ENCODE measurements at places on chromosomes 6 and 20. TPM values are rescaled to one million over a fixed set of nuclear protein-coding genes. Genes with fewer than 3 reads are reported as not detected.

The MOG gene
- not detected for total RNA-seq

The CNR1 gene
- total RNA-seq: 9.3 TPM

The LY6G6D gene
- total RNA-seq: not detected

The RAB44 gene
- total RNA-seq: not detected

The PREX1 gene
- 92.8 TPM for total RNA-seq

The TMEM151B gene
- 1.2 TPM for total RNA-seq

The CD93 gene
- total RNA-seq: not detected

The NPBWR2 gene
- total RNA-seq: not detected

The PNPLA1 gene
- not detected for total RNA-seq

Data from SJCRH30 (cell line).